ENCODE measurements at places on chromosomes 1 and 21. TPM values are rescaled to one million over a fixed set of nuclear protein-coding genes. Genes with fewer than 3 reads are reported as not detected.
A peak's percentile ranks its signal among the peaks of the same experiment; 100 is the strongest.

DNA sequence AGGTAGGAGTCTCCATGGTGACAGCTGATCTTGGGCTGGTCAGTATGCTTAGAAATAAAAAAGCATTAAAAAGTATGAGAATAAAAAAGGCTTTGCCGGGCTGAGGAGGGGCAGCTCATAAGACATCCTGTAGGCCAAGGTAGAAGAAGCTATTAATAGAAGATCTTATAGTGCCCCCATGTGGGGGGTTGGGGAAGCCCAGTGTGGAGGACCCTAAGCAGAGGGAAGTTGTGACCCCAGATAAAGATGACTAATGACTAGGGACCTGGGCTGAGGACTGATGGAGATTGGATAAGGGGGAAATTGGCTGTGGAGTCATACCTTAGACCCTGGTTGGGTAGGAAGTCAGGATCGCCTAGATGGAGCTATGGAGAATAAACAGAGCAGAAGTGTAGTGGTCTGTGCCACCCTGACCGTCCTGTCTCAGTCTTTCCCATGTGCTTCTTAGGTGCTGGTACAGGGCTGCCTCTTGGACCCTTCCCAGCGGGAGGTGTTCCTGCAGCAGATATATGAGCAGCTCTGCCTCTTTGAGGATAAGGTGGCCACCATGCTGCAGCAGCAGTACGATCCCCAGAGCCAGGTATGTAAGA, 25.0 kb downstream of the SZT2 start:
- no peaks in the 10 kb centered on the region for H3K4me1 ChIP-seq
- H3K4me3 ChIP-seq, result no peak overlapping the region
- peak; percentile 36 for DNase-seq
- H3K36me3 ChIP-seq, result peaks cover 23% of the 10 kb centered on the region
- H3K27me3 ChIP-seq, result no peaks in the 10 kb centered on the region

DNA sequence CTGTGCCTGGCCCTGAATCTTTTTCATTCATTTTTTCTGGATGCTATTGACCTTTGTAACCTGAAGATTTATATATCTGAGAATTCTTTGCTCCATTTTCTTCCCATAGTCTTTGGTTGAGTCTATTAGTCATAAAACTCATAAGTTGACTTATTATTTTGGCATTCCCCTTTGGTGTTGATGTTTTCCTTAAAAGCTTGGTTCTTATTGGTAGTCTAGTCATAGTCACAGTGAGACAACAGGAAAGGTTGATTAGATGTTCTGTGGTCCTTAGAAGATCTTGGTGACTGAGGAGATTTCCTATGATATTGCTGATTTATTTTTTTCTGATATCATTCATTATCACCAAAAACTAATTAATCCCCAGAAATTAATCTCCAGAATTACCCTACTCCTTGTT, 86.2 kb downstream of the PTPRC start:
- DNase-seq, result no peak
- no peaks in the 10 kb centered on the region for H3K27me3 ChIP-seq
- H3K36me3 ChIP-seq, result peaks cover 63% of the 10 kb centered on the region
- no peak overlapping the region for H3K27ac ChIP-seq
- no peaks in the 10 kb centered on the region for H3K4me1 ChIP-seq

DNA sequence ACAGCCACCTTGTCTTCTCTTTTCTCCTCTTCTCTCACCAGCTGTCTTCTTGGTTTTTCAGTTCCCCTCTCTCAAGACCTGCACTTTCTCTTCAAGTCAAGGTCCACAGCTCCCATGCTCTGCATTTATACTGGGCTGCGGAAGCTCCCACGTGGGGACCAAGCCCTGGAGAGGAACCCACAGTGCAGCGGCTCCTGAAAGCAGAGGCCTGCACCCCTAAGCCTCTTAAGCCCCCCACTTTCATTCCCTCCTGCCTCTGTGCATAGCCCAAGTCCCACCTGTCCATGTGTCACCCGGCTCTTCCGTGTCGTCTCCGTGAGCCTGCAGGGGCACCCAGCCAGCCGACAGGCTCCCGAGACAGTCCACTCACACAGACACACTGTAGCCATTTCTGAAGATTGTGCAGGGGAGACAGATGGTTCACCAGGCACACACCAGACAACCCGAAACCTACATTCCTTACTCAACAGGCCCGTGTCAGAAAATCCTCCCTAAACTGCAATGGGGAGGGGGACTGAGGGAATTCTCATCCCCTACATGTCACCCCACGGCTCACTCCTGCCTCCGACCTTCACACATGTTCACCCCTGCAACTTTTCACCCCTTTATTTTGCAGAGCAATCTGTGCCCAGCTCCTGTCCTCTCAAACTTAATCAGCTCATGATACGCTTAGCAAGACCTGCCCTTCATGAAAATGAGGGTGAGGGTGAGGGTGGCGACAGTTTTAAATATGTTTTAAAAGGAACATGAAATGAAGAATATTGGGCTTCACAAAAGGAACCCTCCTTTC, 6.3 kb downstream of the MX2 start:
- no peak for DNase-seq
- no peak overlapping the region for H3K4me3 ChIP-seq
- H3K4me1 ChIP-seq, result peaks cover 33% of the 10 kb centered on the region
- no peak overlapping the region for H3K27ac ChIP-seq
- H3K27me3 ChIP-seq, result no peaks in the 10 kb centered on the region
- H3K36me3 ChIP-seq, result no peaks in the 10 kb centered on the region

- DNase-seq, result no peak
- H3K27me3 ChIP-seq, result no peaks in the 10 kb centered on the region
- no peaks in the 10 kb centered on the region for H3K36me3 ChIP-seq
- no peak overlapping the region for H3K4me3 ChIP-seq
These were observed 83.2 kb upstream of the PPM1J start for GRCh38 chr1:112798292-112798691.

DNA sequence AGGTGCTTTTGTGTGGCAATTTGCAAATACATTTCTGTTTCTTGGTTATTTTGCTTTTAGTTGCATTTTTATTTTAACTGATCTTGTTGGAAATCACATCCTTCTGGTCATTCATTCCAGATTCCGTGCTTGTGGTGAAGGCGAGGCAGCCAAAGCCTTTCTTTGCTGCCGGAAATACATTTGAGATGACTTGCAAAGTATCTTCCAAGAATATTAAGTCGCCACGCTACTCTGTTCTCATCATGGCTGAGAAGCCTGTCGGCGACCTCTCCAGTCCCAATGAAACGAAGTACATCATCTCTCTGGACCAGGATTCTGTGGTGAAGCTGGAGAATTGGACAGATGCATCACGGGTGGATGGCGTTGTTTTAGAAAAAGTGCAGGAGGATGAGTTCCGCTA, 34.8 kb upstream of the CD101 start:
- no peak overlapping the region for H3K4me3 ChIP-seq
- H3K27ac ChIP-seq, result no peak overlapping the region
- H3K4me1 ChIP-seq, result no peaks in the 10 kb centered on the region
- H3K27me3 ChIP-seq, result no peaks in the 10 kb centered on the region

- no peaks in the 10 kb centered on the region for H3K27me3 ChIP-seq
- DNase-seq, result no peak
- peaks cover 9% of the 10 kb centered on the region for H3K4me1 ChIP-seq
- H3K27ac ChIP-seq, result peak overlapping the region; percentile 90
These were observed 825 bp upstream of the DPH5 start for GRCh38 chr1:101026430-101026788.

DNA sequence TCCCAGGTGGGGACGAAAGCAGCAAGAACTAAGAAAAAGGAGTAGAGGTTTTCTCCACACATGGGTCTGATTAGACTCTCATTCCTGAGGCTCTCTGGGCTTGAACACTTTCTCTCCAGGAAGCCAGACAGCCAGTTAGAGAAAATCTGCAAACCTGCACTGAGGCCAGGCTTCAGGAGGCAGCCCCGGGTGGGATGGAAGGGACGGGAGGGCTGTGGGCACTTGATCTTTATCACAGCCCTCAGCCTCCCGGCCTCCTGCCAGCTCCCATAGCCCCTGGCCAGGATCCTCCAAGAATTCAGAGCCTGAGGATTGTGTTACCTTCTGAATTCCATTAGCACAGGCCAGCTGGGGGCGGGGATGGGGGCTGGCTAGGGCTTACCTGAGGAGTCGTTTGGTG, 40.1 kb downstream of the SERTAD4 start:
- no peaks in the 10 kb centered on the region for H3K4me1 ChIP-seq
- H3K27ac ChIP-seq, result no peak overlapping the region
- H3K4me3 ChIP-seq, result no peak overlapping the region
- DNase-seq, result no peak

DNA sequence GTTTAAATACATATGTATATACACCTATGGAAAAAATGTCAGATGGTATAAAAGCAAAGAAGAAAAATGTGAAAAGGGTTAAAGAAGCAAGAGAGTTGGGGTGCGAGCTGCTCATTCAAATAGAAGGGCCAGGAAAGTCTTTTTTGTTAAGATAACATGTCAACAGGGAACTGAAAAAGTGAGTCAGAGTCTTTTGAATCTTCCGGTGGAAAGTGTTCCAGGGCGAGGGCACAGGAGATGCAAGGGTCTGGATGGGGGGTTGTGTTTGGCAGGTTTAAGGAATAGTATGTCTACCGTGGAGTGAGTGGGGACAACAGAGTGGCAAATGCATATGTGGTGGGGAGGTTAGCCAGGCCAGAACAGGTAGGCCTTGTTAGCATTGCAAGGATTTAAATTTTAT, 22.2 kb upstream of the GNG12 start:
- no peaks in the 10 kb centered on the region for H3K27me3 ChIP-seq
- no peak overlapping the region for H3K27ac ChIP-seq
- peaks cover 2% of the 10 kb centered on the region for H3K4me1 ChIP-seq
- DNase-seq, result no peak

DNA sequence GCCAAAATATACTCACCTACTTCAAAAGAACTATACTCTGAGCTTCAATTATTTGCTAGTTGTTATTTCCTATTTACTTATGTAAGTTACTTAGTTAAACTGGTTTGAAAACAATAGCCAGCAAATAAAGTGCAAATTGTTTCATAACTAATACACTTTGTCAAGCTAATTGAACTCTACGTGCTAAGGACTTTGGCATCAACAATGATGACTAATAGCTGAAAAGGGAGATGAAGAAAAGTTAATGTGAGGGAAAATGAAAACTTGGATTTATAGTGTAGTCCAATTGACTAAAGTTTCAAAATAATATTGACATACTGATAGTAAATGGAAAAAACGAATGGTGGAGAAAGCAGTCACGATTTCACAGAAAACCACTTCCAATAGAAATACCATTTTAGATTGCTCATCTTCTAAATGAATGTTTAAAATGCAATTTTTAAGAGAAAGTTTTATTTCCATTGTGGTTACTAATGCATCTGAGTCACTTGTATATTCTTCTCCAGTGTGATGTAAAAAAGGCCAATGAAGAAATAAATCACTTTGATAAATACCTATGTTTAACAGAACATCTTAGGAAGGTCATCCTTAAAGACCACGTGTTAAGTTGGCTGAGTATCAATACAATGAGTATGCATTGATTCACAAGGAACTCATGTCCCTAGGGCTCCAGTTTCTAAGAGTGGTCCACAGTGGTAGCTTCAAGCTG, 455.2 kb downstream of the LTN1 start:
- H3K27me3 ChIP-seq, result no peaks in the 10 kb centered on the region
- no peaks in the 10 kb centered on the region for H3K36me3 ChIP-seq
- H3K4me1 ChIP-seq, result no peaks in the 10 kb centered on the region

DNA sequence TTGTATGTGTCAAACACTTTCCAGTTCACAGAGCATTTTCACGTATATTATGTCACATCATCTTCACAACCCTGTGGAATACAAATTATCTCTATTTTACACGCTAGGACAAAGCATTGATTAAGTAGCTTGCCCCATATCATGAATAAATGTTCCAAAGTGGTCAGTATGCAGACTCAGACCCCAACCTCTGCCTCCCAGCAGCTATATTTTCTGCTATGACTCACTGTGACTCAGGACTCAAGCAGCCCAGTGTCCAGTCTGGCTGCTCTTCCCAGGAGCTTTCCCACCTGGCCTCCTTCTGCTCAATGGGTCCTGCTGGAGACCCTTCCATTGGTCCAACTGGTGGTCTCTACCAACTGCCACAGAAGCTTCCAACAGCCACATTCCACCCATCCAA, 56.0 kb upstream of the RAP1A start:
- H3K4me3 ChIP-seq, result no peak overlapping the region
- H3K4me1 ChIP-seq, result no peaks in the 10 kb centered on the region
- no peaks in the 10 kb centered on the region for H3K36me3 ChIP-seq
- H3K27ac ChIP-seq, result no peak overlapping the region

DNA sequence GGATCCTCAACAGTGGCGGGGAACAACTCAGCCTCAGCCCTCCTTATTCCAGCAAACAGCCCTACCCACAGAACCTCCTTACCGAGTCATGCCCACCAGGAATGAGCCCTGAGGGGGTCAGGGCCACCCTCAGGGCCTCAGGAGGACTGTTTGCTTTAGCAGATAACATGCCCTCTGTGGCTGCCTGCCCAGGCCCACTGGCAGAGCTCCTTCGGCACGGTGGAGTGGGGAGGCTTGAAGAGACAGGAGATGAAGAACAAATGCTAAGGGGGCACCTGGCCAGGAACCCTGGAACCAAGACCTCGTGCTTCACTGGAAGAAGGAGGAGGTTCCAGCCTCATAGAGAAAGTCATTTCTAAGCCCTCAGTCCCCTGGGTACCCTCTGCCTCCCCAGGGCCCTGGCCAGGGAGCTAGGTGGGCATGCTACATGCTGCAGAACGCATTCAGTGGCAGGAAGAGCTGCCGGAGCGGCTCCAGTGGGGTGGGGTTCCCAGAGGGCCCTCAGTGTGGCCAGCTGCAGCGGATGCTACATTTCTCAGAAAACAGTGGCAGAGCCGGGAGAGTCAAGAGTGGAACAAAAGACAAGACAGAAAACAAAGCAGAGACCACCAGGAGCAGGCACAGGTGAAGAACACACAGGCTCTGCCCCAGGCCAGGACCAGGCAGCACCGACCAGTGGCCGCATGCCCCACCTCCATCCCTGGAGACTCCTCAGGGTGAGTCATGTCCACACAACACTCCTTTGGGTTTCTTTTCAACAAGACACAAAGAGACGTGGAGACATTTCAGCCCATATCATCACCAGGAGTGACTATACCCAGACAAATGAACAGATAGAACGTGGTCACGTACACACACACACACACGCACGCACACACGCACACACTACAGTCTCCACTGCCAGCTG, 39.8 kb downstream of the RIMS3 start:
- no peak overlapping the region for H3K27ac ChIP-seq
- no peaks in the 10 kb centered on the region for H3K27me3 ChIP-seq
- no peak for DNase-seq
- no peaks in the 10 kb centered on the region for H3K36me3 ChIP-seq

- no peak overlapping the region for H3K27ac ChIP-seq
- no peak for DNase-seq
- H3K27me3 ChIP-seq, result no peaks in the 10 kb centered on the region
- peaks cover 3% of the 10 kb centered on the region for H3K4me1 ChIP-seq
- H3K36me3 ChIP-seq, result no peaks in the 10 kb centered on the region
These were observed 14.7 kb upstream of the COL6A2 start for GRCh38 chr21:46082963-46083790.

GRCh38 chr1:195701149-195701548, 907.1 kb downstream of the KCNT2 start:
- H3K4me1 ChIP-seq, result no peaks in the 10 kb centered on the region
- no peak for DNase-seq
- no peaks in the 10 kb centered on the region for H3K36me3 ChIP-seq
- H3K27ac ChIP-seq, result no peak overlapping the region
- no peak overlapping the region for H3K4me3 ChIP-seq
- no peaks in the 10 kb centered on the region for H3K27me3 ChIP-seq

Gene PLA2G2F
- not detected for total RNA-seq

Gene HES3
- not detected for total RNA-seq

Gene TSSK3
- total RNA-seq, result 0.72 TPM

Gene RBM11
- total RNA-seq, result not detected

Gene HSPA6
- 0.94 TPM for total RNA-seq

Data from heart left ventricle (tissue), 16 donors.